ENCODE measurements at places on chromosomes 11 and 22. TPM values are rescaled to one million over a fixed set of nuclear protein-coding genes. Genes with fewer than 3 reads are reported as not detected.

- no peak for DNase-seq
Measured at GRCh38 chr22:27219036-27219435, 561.6 kb downstream of the MIAT start.

DNA sequence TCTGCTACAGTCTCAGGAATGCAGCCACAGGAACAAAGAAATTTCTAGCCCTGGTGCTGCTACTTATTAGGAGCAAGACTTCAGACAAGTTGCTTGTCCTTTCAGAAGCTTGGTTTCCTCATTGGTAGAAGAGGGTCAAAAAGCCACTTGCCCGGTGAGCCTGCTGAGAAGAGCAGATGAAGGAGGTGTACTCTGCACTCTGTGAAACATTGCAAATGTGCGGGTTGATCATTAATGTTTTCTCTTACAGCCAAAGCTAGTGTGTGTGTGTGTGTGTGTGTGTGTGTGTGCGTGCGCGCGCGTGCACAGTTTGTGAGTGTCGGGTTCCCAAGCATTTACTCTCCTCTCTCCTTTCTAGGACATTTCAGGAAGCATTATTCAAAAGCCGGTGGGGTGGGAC, 86.3 kb upstream of the NNMT start:
- DNase-seq, result no peak

GRCh38 chr22:44407171-44407986, 90.7 kb downstream of the RTL6 start:
- DNase-seq, result no peak

- DNase-seq, result no peak
Measured at GRCh38 chr22:33076343-33076742, 18.2 kb upstream of the SYN3 start.

DNA sequence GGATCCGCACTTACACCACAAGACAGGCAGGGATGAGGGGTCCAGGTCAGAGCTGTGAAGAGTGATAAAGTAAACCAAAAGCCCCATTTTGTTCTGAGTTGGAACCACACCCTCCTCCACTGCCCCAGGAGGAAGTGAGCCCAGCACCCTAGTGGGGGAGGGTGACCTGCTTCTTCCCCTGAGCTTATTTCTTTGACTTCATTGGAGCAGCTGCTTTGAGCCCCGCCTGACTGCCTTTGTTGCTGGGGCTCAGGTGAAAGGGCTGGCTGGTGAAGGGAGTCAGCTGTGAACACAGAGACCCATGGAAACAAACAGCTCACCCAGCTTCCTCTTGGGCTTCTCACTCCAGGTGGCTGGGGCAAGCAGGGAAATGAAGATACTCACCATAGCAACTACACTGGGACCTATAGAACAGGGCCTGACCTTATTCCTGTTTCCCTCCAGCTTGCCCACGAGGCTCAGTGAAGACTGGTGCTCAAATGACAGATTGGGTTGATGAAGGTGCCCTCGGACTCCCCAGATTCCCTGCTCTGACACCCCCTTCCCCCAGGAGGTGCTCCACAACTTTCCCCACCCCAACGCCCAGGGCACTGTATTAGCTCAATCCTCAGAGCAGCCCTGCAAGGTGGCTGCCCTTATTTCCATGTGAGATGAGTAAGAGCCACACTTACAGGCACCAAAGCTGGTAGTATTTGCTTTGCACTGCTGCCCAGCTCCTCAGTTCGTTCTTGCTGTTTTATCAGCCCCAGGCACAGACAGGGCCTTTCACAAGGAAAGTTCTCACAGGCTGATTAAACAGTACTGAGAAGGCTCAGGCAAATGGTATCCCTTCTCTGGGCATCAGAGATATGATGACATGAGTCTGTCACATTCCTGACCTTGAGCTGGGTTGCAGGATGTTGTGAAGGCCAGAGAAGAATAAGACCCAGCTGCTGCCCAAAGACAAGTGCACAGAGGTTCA, 2.4 kb downstream of the UCP2 start:
- DNase-seq, result no peak

DNA sequence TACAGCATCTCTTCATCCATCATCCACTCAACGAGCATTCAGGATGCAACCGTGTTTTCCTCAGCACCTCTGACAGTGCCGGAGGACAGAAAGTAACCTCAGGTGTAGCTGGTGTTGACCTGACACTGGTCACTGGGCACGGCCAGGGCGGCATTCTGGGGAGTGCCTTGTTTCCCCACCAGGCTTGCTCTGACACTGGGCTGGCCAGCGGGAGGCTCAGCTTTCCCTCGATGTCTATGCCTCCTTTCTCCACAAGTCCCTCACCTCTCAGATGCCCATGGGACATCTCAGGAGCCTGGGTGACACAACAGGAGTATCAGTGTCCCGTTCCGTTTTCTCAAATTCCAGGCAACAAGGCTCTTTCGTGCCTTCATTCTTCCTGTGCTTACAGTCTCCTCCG, 28.9 kb downstream of the CD6 start:
- DNase-seq, result no peak

DNA sequence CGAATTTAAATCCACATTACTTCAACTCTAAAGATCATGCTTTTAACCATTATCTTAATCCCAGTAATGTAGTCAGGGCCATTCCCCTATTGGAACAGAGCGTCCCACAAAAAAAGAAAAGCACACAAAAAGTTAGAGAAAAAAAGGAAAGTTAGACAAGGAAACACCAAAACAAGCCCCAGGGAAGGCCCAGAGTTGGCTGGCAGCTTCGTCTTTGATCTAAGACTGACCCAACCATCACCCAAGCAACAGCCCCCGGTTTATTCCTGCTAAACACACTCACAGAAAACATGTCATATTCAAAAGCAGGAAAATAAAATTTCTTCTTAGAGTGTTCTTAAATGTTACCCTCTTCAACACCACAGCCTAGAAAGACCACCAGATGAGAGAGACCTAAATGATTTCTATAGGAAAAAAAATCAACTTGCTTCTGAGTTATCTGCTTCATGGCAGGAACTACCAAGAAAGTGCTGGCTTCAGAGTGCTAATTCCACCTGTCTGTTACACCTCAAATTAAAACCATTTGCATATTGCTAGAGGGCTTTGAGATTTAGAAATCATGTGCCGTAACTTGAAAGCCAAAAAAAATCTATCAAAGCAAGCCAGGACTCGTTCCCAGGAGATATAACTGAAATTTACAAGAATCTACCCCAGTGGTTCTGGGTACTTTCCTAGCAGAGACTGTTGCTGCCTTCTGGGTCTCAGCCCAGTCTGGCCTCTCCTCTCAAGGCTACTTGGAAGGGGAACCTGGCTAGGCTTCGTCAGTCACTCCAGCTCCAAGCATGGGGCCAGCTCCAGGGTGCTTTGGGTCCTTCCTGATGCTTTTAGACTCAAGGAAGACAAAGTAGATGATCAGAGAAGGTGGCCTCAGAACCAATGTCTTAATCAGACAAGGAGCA, 31.2 kb downstream of the POU2AF3 start:
- no peak for DNase-seq

GRCh38 chr11:293852-294661, 5.1 kb downstream of the PGGHG start:
- no peak for DNase-seq

DNA sequence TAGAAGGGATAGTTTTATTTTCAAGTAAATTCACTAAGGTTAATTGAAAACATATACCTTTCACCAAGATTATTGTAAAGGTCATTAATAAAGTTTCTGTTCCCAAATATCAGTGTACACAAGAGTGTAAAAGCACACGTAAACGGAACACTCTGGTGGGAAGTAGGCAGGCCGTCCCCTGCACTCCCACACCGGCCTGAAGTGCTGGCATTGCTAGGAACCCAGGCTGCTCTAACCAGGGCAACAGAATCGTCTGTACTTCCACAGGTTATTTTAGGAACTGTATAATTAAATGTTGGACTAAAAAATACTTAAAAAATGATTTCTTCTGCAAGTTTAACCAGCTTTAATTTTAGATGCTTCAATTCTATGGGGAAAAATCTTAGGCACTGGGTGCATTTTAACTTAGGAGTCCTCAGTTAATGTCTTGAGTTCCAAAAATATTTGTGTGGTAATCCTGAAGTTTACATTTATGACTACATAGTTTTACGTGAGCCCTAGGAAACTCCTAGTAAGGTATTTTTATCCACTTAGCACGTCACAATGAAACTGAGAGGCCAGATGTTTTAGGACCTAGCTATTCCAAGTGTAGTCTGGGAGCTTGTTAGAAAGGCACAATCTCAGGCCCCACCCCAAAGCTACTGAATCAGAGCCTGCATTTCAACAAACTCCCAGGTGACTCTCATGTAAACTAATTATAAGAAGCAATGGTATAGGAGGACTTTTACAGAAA, 31.2 kb downstream of the KMT5B start:
- no peak for DNase-seq

GRCh38 chr11:46478196-46478595, 86.6 kb upstream of the CHRM4 start:
- DNase-seq, result no peak

- no peak for DNase-seq
Measured at GRCh38 chr11:112610494-112610893, 349.8 kb upstream of the PLET1 start.

DNA sequence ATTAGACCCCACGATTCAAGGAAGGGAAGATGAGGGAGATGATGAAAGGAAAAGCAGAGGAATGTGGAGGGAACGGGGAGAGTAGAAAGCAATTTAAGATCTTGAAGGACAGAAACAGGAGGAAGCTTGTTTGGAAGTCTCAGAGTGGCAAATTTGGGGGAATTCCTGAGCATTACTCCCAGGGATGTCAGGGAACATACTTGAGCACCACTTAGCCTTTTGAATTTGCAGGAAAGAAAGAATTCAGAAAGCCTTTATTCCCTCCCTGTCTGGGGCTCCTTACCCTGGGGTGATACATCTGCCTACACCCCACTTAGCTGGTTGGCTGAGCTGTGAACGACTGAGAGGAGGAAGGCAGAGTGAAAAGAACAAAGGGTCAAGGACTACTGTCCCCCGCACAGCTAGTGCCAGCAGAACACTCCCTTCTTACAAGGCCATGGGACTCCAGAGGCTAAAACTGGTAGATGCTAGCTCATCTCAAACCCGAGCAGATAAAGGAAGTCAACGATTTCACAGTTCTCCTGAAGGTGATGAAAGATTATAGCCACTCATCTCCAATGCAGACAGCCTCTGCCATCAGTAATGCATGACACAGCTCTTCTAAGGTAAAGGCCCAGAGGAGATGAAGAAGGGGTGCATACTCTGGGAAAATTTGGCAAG, 84.0 kb upstream of the AKIP1 start:
- no peak for DNase-seq

DNA sequence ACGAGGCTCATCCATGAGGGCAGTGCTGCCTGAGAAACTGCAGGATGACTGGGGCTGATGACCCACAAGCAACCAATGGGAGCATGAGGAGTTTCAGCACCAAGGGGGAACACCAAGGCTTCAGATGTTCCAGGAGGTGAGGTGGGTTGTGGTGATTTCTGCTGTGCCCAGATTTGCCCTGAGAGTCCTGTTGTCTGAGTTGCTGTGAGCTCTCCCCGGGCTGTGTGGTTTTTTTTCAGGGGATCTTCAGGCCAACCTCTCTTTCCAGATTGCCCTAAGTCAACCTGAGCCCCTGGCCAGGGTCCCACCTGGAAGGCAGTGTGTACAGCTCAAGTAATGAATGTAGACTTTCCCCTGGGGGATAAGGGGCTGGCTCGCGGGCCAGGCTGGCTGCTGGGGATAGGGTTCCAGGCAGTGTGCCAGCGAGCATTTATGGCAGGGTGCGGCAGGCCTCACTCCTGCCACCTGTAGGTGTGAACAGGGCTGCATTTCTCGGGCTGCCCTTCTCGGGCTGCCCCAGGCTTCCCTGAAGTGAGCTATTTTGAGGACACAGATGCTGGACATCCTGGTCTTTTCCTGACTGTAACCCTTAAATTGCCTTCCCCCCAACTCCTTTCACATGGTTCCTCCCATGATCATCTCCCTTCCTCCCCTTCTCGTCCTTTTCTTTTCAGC, 9.8 kb downstream of the SLC22A6 start:
- no peak for DNase-seq

DNA sequence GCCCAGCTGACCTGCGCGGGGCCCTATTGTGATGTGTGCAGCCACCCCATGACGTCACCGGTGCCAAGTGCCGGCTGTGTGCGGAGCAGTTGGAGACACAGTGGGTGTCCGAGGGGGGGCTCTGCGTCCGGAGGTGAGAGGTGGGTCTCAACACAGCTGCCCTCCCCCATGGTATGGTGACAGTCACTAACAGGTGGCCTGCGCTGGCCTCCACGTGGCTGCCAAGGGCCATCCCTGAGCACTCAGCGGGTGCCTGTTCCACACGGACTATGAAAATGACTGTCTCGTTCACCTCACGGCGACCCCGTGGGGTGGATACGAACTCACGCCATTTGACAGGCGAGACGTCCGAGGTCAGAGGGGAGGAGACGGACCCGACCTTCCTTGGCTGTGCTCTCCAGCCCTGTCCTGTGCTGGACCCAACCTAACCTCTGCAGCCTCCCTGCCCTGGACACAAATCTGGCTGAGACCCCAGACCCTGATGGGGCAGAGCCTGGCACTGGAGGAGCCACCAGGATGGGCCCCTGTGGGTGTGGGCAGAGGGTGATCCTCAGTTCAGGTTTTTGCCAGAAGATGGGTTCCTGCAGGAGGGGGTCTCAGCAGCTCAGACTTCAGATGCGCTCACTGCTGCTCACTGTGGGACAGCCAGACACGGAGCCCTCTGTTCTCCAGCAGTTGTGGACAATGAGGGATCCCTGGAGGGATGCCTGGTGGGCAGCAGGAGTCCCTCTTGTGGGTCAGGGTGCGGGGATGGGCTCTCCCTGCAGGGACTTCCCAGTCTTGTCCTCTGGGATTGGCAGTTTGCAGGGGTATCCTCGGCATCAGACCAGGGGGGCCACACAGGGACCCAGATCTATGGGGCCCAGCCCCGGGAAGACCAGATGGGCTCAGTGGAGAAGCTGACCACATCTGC, 6.3 kb downstream of the HRAS start:
- DNase-seq, result no peak

DNA sequence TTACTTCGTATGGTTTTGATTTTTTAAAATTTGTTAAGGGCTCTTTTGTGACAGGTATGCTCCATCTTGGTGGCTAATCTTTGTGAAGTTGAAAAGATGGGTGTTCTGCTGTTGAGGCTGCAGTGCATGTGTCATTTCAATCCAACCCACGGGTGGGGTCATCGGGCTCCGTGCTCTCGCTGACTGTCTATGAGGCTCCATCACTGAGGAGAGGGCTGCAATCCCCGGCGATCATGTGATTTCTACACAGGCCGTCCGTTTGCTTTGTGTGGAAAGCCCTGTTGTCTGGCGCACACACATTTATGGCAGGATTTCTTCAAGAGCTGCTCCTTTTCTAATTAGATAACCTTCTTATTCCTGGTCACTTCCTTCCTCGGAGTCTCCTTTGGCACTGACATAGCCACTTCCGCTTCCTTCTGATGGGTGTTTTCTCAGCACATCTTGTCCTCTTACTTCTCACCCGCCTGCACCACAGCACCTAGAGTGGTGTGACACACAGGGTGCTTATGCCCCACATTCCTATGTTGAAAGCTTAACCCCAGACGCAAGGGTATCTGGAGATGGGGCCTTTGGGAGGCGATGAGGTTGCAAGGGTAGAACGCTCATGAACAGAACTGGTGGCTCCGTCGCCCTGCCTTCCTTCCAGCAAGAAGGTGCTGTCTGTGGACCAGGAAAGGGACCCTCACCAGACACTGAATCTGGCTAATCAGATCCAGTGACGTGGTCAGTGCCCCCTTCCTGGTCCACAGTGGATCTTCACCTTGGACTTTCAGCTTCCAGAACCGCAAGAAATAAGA, 9.4 kb downstream of the MOB2 start:
- no peak for DNase-seq

The LDLRAD3 gene
- 26.6 TPM for polyA plus RNA-seq

The TEX54 gene
- not detected for polyA plus RNA-seq

The PRG2 gene
- polyA plus RNA-seq, result 0.62 TPM

The MOB2 gene
- polyA plus RNA-seq, result 24.8 TPM

The OR9G1 gene
- not detected for polyA plus RNA-seq

The POU2AF2 gene
- polyA plus RNA-seq, result not detected

The NEU3 gene
- polyA plus RNA-seq, result 21.2 TPM

The CATSPERZ gene
- not detected for polyA plus RNA-seq

The RIMBP3B gene
- polyA plus RNA-seq, result not detected

The FGF4 gene
- 8.1 TPM for polyA plus RNA-seq

The SCN4B gene
- 3.7 TPM for polyA plus RNA-seq
